COR-L47 (cell line): ENCODE measurements at places on chromosomes 12 and 14.

- no peak for DNase-seq
Observed at GRCh38 chr14:24979725-24980239, 70.2 kb downstream of the STXBP6 start.

GRCh38 chr12:55771736-55772135, 28.8 kb downstream of the GDF11 start:
- no peak for DNase-seq

DNA sequence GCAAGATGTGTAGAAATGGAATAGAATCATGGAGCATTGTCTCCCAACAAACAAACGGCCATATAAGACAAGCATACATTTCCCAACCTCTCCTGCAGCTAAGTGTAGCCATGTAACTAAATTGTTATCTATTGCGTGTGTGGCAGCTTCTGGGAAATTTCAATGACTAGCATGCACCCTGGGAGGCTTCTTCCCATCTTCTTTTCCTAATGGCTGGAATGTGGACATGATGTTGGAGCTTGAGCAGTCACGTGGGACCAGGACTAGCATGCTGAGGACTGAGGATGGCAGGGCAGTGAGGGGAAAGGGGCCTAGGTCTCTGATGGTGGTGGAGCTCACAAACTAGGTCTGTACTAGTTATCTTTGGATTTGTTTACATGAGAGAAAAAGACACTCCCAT, 21.7 kb upstream of the CTDSP2 start:
- no peak for DNase-seq

- no peak for DNase-seq
Observed at GRCh38 chr14:94615823-94616570, 3.8 kb downstream of the SERPINA3 start.

- DNase-seq, result no peak
Observed at GRCh38 chr14:75341620-75342019, 63.0 kb downstream of the FOS start.

DNA sequence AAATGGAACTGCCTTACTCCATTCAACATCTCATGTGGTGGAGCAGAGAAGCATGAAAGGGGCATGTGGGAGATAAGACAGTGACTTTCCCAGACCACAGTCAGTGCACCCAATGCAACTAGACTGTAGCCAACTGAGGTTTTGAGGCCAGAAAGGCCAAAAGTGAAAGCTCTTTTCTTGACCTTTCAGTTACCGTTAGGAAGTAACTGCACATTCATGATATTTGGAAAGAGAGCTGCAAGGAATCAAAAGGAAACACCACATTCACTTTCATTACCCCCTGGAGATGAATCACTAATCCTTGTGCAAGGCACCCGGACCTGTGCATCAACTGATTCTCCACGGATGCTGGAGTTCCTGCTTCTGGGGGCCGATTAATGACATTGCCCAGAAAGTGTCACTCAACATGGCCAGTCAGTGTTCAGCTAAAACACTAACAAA, 72.9 kb upstream of the ELK3 start:
- DNase-seq, result no peak
